ENCODE measurements at places on chromosomes 1 and 21. TPM values are rescaled to one million over a fixed set of nuclear protein-coding genes. Genes with fewer than 3 reads are reported as not detected.

- no peaks in the 10 kb centered on the region for H3K27me3 ChIP-seq
- DNase-seq = no peak
- no peaks in the 10 kb centered on the region for H3K4me1 ChIP-seq
- peaks cover 9% of the 10 kb centered on the region for H3K36me3 ChIP-seq
Observed at GRCh38 chr1:15863156-15863901, 15.8 kb downstream of the SPEN start.

DNA sequence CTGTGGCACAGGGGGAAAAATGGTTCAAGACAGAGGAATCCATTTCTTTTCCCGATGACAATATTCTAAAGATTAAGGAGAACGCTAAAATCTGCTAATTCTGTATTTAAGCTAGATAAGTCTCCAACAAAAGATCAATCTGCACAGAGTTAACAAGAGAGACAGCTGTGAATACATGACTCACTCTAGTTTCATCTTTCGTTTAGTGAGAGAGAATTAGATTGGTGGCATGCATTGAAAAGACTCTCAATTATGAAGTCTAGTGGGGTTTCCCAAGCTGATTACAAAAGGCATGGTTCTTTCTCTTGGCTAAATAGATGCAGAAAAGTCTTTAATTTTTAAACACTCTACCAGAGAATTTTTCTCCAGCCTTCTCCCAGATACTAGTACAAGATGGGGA lies 34.4 kb downstream of the CAPN9 start:
- H3K27ac ChIP-seq = no peak overlapping the region
- no peaks in the 10 kb centered on the region for H3K4me1 ChIP-seq
- no peak overlapping the region for H3K4me3 ChIP-seq
- H3K36me3 ChIP-seq = no peaks in the 10 kb centered on the region

DNA sequence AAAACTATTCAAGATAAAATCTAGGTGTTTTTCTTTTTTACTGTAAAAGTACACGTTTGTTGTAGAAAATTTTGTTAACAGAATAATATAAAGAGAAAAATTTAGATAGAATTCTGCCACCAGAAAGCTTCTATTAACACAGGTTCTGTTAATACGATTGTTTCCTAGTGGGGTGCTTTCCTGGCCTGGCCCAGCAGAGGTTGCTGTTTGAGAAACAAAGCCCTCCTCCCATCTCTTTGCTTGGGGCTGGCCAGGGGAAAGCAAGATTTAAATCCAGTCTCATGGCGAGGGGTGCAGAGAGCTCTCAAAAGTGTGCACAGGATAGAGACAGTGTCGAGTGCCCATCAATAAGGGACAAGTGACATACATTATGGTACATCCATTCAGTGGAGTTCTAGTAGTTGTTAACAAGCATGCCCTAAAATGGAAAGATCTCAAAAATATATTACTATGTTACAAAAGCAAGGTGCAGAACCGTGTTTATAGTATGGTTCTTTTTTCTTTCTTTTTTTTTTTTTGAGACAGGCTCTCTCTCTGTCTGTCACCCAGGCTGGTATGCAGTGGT lies 14.6 kb upstream of the ACBD3 start:
- H3K4me1 ChIP-seq = no peaks in the 10 kb centered on the region
- no peak overlapping the region for H3K27ac ChIP-seq
- DNase-seq = no peak
- H3K36me3 ChIP-seq = no peaks in the 10 kb centered on the region

- DNase-seq = no peak
- H3K27me3 ChIP-seq = no peaks in the 10 kb centered on the region
- no peak overlapping the region for H3K4me3 ChIP-seq
- peaks cover 17% of the 10 kb centered on the region for H3K4me1 ChIP-seq
- no peaks in the 10 kb centered on the region for H3K36me3 ChIP-seq
- H3K27ac ChIP-seq = no peak overlapping the region
Observed at GRCh38 chr1:183214021-183214970, 28.2 kb downstream of the LAMC2 start.

DNA sequence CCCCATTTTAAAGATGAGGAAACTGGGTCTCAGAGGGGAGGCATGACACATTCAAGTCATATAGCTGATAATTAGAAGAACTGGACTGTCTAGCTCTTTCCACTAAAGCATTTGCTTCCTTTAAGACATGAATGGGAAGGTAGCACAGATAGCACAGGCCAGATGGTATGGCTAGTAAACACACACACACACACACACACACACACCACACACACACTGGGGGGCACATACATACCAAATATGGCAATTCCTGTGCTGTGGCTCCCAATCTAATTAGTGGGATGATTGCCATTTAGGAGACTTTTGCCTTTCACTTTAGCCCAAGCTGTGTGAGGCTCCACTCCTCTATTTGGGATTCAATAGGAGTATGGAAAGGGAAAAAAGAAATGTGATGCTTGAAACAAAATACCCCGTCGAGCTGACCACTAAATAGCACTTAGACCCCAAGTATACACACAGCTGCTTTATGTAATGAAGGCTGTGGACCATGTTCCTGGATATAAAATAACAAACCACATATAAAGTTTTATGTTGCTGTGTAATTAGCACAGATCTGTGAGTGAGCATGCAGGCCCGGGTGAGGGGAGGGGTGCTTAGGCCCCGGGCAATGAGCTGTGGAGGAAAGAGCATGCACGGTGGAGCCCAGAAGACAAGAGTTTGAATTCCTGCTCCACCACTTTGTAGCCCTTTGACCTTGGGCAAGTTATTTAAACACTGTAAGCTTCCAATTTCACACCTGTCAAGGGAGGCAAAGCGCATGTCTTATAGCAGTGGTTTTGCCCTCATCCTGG lies 6.8 kb upstream of the TRABD2B start:
- peaks cover 10% of the 10 kb centered on the region for H3K27me3 ChIP-seq
- H3K36me3 ChIP-seq = no peaks in the 10 kb centered on the region
- H3K27ac ChIP-seq = no peak overlapping the region
- no peak for DNase-seq
- no peaks in the 10 kb centered on the region for H3K4me1 ChIP-seq

DNA sequence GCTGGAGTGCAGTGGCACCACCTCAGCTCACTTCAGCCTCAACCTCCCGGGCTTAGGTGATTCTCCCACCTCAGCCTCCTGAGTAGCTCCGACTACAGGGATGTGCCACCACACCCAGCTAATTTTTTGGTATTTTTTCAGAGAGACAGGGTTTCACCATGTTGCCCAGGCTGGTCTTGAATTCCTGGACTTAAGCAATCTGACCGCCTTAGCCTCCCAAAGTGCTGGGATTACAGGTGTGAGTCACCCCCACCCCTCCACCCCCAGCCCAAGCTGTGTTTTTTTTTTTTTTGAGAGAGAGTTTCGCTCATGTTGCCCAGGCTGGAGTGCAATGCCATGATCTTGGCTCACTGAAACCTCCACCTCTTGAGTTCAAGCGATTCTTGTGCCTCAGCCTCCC lies 75.4 kb downstream of the NKAIN1 start:
- no peak overlapping the region for H3K4me3 ChIP-seq
- DNase-seq = no peak
- H3K27me3 ChIP-seq = no peaks in the 10 kb centered on the region
- no peaks in the 10 kb centered on the region for H3K4me1 ChIP-seq

GRCh38 chr1:23837908-23838307 lies 12.7 kb upstream of the HMGCL start:
- H3K36me3 ChIP-seq = no peaks in the 10 kb centered on the region
- no peaks in the 10 kb centered on the region for H3K4me1 ChIP-seq
- H3K27me3 ChIP-seq = no peaks in the 10 kb centered on the region
- no peak overlapping the region for H3K27ac ChIP-seq

GRCh38 chr1:8604041-8604945 lies 213.1 kb downstream of the RERE start:
- H3K36me3 ChIP-seq = no peaks in the 10 kb centered on the region
- H3K27ac ChIP-seq = peak overlapping the region; percentile 57
- H3K4me1 ChIP-seq = peaks cover 2% of the 10 kb centered on the region
- no peak overlapping the region for H3K4me3 ChIP-seq

DNA sequence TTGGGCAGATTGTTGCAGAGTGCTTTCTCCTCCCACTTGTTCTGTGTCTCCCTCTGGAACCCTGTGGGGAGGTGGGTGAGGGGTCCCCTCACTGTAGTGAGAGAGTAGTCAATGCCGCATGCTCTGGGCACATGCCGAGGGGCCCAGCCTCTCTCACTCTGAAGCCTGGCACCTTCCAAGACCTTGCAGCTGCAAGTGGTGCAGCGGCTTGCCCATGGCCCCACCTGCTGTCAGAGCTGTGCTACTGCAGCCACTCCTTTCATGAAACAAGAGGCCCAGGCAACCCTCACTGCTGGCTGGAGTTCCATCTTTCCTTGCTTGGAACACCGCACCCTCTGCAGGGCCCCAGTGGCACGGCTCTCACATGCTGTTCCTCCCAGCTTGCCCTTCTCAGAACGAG lies 58.4 kb upstream of the COL6A1 start:
- H3K4me1 ChIP-seq = peaks cover 2% of the 10 kb centered on the region
- no peak for DNase-seq
- H3K27ac ChIP-seq = no peak overlapping the region
- H3K27me3 ChIP-seq = no peaks in the 10 kb centered on the region
- no peaks in the 10 kb centered on the region for H3K36me3 ChIP-seq

Gene BROX
- polyA plus RNA-seq = 35.8 TPM

Gene HES2
- polyA plus RNA-seq = 2.2 TPM

Gene LAX1
- 5.1 TPM for polyA plus RNA-seq

Gene CD48
- 157 TPM for polyA plus RNA-seq

Gene RIMKLA
- polyA plus RNA-seq = 0.14 TPM

Measured in thymus (tissue), 14 donors.